Hippocampal formation (tissue), 2 donors: ENCODE measurements at places on chromosomes 6 and 20.

GRCh38 chr20:47675190-47676142, 109.8 kb downstream of the SULF2 start:
- no peak for DNase-seq

- DNase-seq: no peak
Observed at GRCh38 chr6:149268768-149269167, 48.7 kb upstream of the TAB2 start.

- DNase-seq: no peak
Observed at GRCh38 chr6:52553158-52553557, 23.7 kb downstream of the TRAM2 start.

- no peak for DNase-seq
Observed at GRCh38 chr6:166395351-166395750, 12.6 kb upstream of the MPC1 start.

- no peak for DNase-seq
Observed at GRCh38 chr20:47574616-47575364, 73.1 kb downstream of the NCOA3 start.

DNA sequence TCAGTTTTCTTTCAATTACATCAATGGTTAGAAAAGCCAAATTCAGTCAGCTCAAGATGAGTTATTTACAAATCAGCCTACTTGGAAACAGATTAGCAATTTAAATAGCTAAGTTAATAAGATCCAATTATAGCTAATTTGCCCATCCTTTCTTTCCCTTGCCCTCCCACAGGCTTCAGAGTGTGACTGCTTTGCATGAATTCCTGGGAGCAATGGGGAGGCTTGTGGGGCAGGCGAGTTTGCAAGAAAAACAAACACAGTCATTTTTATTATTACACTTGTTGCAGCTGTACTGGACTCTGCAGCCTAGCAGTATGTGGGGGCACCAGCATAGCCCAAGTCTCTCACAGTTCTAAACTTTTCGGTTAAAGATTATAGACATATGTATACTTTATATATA, 219.0 kb downstream of the NKAIN2 start:
- no peak for DNase-seq

DNA sequence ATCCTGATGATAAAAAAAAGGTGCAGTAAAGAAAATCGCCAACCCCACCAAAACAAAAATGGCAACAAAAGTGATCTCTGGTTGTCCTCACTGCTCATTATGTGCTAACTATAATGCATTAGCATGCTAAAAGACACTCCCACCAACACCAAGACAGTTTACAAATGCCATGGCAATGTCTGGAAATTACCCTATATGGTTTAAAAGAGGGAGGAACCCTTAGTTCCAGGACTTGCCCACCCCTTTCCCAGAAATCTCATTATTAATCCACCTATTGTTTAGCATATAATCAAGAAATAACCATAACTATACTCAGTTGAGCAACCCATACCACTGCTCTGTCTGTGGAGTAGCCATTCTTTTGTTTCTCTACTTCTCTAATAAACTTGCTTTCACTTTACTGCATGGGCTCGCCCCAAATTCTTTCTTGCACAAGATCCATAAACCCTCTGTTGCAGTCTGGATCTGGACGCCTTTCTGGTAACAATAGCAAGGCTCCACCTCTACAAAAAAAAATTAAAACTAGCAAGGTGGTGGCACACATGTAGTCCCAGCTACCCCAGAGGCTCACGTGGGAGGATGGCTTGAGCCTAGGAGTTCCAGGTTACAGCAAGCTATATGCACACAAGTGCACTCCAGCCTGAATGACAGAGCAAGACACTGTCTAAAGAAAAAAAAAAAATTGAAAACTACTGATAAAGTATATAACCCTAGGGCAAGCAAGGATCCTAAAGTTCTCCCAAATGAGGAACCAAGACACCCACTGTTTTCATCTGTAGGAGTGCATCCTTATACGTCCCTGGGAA, 278.8 kb upstream of the JARID2 start:
- DNase-seq: no peak

DNA sequence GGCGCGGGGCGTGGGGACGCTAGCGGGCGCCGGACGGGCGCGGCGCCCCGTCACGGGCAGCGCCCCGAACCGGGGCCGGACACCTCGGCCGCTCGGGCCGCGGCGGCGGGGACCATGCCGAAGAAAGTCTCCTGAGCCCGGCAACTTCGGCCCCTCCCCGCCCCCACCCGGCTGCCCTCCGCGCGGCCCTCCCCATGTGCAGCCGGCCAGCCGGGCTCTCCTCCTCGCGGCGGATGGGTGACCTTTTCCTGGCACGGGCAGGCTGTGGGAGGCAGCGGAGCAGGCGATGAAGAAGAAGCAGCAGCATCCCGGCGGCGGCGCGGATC, 278 bp downstream of the UST start:
- peak; percentile 36 for DNase-seq

- no peak for DNase-seq
Observed at GRCh38 chr6:85579581-85579980, 14.1 kb downstream of the SNX14 start.

DNA sequence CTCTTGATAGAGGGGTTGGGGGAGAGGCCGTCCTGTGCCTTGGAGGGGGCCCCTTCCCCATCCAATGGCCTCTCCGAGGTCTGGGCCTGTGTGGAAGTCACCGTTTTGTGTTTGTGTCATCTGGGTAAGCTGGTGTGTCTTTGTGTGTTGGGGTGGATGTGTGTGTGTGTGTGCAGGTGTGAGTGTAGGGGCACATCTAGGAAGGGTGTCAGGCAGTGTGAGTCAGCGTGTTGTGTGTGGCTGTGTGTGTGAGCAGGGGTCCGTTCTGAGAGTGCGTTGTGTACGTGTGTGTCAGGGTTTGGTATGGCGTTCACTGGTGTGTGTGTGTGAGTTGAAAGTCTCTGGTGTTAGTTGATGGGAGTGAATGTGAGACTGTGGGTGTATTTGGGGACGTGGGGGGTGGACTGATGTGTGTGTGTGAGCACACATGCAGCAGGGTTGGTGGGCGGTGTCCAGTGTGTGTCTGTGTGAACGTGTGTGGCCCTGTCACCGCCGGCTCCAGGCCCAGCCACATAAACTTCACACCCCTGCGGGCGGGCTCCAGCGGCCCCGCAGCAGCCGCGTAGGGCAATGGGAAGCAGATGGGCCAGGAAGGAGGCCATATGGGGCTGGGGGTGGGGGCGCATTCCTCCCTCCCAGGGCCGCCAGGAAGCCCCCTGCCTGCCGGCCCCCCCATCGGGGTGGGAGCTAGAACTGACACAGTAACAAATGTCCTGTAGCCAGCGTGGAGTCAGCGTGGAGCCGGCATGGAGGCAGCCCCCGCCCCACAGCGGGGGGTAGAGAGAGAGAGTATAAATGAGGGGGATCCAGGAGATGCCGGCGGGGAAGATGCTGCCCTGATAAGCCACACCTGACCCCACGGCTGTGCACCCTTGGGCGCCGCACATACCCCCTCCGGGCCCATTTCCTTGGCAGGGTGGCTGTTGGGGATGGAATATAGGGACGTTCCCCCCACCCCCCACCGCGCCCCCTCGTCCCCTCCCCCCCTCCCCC, 32.1 kb downstream of the SNAI1 start:
- no peak for DNase-seq

- DNase-seq: no peak
Observed at GRCh38 chr6:23587582-23587981, 538.4 kb upstream of the NRSN1 start.

- no peak for DNase-seq
Observed at GRCh38 chr20:46622165-46622564, 29.1 kb downstream of the SLC13A3 start.
